ENCODE measurements at places on chromosomes 4 and X.

GRCh38 chrX:121146059-121146628, 98.7 kb downstream of the GLUD2 start:
- H3K4me3 ChIP-seq = no peak overlapping the region
- no peaks in the 10 kb centered on the region for H3K36me3 ChIP-seq
- H3K4me1 ChIP-seq = no peaks in the 10 kb centered on the region
- no peaks in the 10 kb centered on the region for H3K27me3 ChIP-seq
- H3K27ac ChIP-seq = no peak overlapping the region

DNA sequence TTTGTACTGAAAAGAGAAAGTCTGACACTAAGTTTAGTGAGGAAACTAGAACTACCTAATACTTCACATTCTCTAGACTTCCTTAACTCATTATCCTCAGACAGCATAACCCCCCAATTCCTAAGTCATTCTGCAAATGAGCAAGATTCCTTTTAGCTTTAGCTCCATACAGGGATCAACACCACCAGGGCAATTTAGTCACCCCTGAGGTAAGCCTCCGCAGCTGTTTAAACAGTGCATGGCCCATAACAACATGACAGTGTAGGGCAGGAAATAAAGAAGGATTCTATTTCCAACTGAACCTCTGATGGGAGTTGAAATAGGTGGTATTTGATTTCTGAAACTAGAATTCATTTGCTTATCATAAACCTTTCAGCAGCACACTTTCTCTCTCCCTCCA, 112.8 kb upstream of the DKK2 start:
- H3K4me3 ChIP-seq = no peak overlapping the region
- ATAC-seq = no peak
- H3K36me3 ChIP-seq = no peaks in the 10 kb centered on the region
- H3K4me1 ChIP-seq = no peaks in the 10 kb centered on the region
- no peaks in the 10 kb centered on the region for H3K27me3 ChIP-seq

GRCh38 chr4:151952137-151952536, 191.3 kb upstream of the GATB start:
- H3K4me3 ChIP-seq = no peak overlapping the region
- H3K27ac ChIP-seq = no peak overlapping the region
- no peak for ATAC-seq
- H3K27me3 ChIP-seq = peaks cover 14% of the 10 kb centered on the region
- H3K4me1 ChIP-seq = no peaks in the 10 kb centered on the region

- H3K36me3 ChIP-seq = no peaks in the 10 kb centered on the region
- ATAC-seq = no peak
- H3K4me1 ChIP-seq = no peaks in the 10 kb centered on the region
These were observed 237.7 kb upstream of the TLL1 start for GRCh38 chr4:165635381-165635780.

DNA sequence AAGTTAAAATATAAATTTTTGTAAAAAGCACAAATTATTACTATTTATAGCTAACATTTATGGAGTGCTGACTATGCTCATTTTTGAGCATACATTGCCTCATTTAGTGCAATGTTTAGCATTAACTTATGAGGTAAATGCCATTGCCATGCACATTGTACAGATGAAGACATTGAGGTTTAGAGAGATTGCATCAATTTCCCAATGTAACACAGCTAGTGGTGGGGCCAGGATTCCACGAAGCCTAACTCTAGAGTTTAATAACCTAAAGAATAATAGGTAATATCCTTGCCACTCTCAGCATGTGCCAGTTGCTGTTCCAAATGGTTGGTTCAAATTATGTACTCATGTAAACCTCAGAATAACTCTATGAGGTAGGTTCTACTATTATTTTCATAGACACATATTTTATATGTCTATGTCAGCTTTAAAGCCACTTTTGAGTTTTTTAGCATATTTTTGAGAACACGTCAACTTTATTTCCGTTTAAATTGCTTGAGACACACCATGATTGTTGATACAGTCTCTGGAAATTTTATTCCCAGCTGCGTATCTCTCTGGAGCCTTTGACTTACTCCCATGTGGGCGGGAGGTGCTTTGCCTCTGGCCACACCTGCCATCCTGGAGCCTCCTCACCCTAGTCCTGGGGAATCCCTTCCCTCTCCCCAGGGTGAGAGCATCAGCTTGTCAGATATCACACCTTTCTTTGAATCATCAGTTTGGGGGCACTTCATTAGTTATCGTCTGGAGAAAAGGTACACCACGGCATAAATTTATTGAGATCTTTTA, 10.8 kb upstream of the ADH1A start:
- H3K36me3 ChIP-seq = no peaks in the 10 kb centered on the region
- H3K4me3 ChIP-seq = no peak overlapping the region
- H3K27me3 ChIP-seq = no peaks in the 10 kb centered on the region
- no peak overlapping the region for H3K27ac ChIP-seq

All from stimulated activated memory B cell treated with anti-CD40 and anti-IgM and Interleukin-4, amounts not matched to agents 10 μg/mL and 1 μg/mL and 100 μg/mL, for 72 hours (primary cell).